Thoracic aorta (tissue), 2 donors: ENCODE measurements at places on chromosomes 4 and X. TPM values are rescaled to one million over a fixed set of nuclear protein-coding genes. Genes with fewer than 3 reads are reported as not detected.

ITGB1BP2 gene
- 52.6 TPM for total RNA-seq

PTTG2 gene
- total RNA-seq: 10.7 TPM

PABPC1L2B gene
- not detected for total RNA-seq

RNF175 gene
- not detected for total RNA-seq

FRAS1 gene
- 2.0 TPM for total RNA-seq

SERPINA7 gene
- not detected for total RNA-seq

ATP8A1 gene
- 24.7 TPM for total RNA-seq

IL13RA2 gene
- 19.2 TPM for total RNA-seq

PAGE2 gene
- total RNA-seq: not detected

ODAM gene
- not detected for total RNA-seq

CSAG1 gene
- not detected for total RNA-seq

RNF150 gene
- 11.6 TPM for total RNA-seq

GAGE2A gene
- total RNA-seq: not detected

PRRG3 gene
- 0.14 TPM for total RNA-seq

INPP4B gene
- total RNA-seq: 21.1 TPM

SATL1 gene
- total RNA-seq: not detected

MAPK10 gene
- total RNA-seq: 28.8 TPM

FRG2 gene
- total RNA-seq: not detected

PSAPL1 gene
- total RNA-seq: not detected

UCP1 gene
- not detected for total RNA-seq

ATP1B4 gene
- total RNA-seq: not detected

OPRPN gene
- not detected for total RNA-seq

IBSP gene
- not detected for total RNA-seq

TLL1 gene
- total RNA-seq: 3.7 TPM

NKX1-1 gene
- total RNA-seq: not detected

CFP gene
- total RNA-seq: 18.9 TPM
